Pericardium fibroblast (primary cell): ENCODE measurements at places on chromosomes 12 and 14. TPM values are rescaled to one million over a fixed set of nuclear protein-coding genes. Genes with fewer than 3 reads are reported as not detected.

Gene REM2
- total RNA-seq = not detected in 2 replicates

Gene PSMB11
- total RNA-seq = not detected in 2 replicates

Gene NFYB
- 30.8 and 41.5 TPM in 2 replicates for total RNA-seq

Gene SMIM41
- 2.0 TPM in 1 of 2 replicates, not detected in the other for total RNA-seq

Gene TAMALIN
- 17.9 and 18.8 TPM in 2 replicates for total RNA-seq

Gene PRH2
- 2.3 TPM in 1 of 2 replicates, not detected in the other for total RNA-seq

Gene KRT72
- not detected in 2 replicates for total RNA-seq

Gene CCDC196
- total RNA-seq = not detected in 2 replicates

Gene GARIN6
- total RNA-seq = not detected in 2 replicates

Gene GPR65
- 0.12 TPM in 1 of 2 replicates, not detected in the other for total RNA-seq

Gene JAG2
- 0.12 and 1.4 TPM in 2 replicates for total RNA-seq

Gene LRFN5
- total RNA-seq = 1.8 and 3.1 TPM in 2 replicates

Gene LTB4R
- total RNA-seq = 2.1 and 4.5 TPM in 2 replicates

Gene ADGRD1
- total RNA-seq = 18.2 and 22.0 TPM in 2 replicates

Gene PRB2
- not detected in 2 replicates for total RNA-seq

Gene SLCO1C1
- total RNA-seq = under 0.01 TPM in 1 of 2 replicates, not detected in the other

Gene YEATS4
- total RNA-seq = 9.1 and 27.7 TPM in 2 replicates

Gene INHBC
- 0.09 TPM in 1 of 2 replicates, not detected in the other for total RNA-seq

Gene ERGIC2
- 56.7 and 86.4 TPM in 2 replicates for total RNA-seq

Gene WASHC4
- total RNA-seq = 34.0 and 37.7 TPM in 2 replicates

Gene IQSEC3
- under 0.01 and 0.09 TPM in 2 replicates for total RNA-seq

Gene KRT74
- total RNA-seq = not detected in 2 replicates

Gene MRPS35
- 43.1 and 44.7 TPM in 2 replicates for total RNA-seq

Gene MYO1H
- not detected in 2 replicates for total RNA-seq

Gene HDAC7
- 93.9 and 110 TPM in 2 replicates for total RNA-seq

Gene CDKL1
- 5.1 and 15.8 TPM in 2 replicates for total RNA-seq

Gene MAP3K9
- under 0.01 and 0.12 TPM in 2 replicates for total RNA-seq

Gene POTEM
- not detected in 2 replicates for total RNA-seq

Gene BLOC1S1
- 138 and 163 TPM in 2 replicates for total RNA-seq

Gene SERPINA9
- not detected in 2 replicates for total RNA-seq

Gene NAV3
- total RNA-seq = 38.4 and 55.0 TPM in 2 replicates

Gene COX8C
- total RNA-seq = not detected in 2 replicates

Gene TTLL5
- 16.2 and 16.6 TPM in 2 replicates for total RNA-seq

Gene SOAT2
- 0.12 TPM in 1 of 2 replicates, not detected in the other for total RNA-seq

Gene NEUROD4
- total RNA-seq = not detected in 2 replicates

Gene STXBP6
- 11.2 and 15.5 TPM in 2 replicates for total RNA-seq

Gene FAM181A
- not detected in 2 replicates for total RNA-seq

Gene CYP27B1
- total RNA-seq = 0.68 and 1.6 TPM in 2 replicates

Gene TRIM9
- total RNA-seq = 0.09 and 0.47 TPM in 2 replicates

Gene RDH5
- total RNA-seq = 3.1 and 8.1 TPM in 2 replicates

Gene LRP1-AS
- total RNA-seq = not detected in 2 replicates

Gene GPR137C
- total RNA-seq = 0.17 and 0.58 TPM in 2 replicates

Gene FLRT2
- total RNA-seq = 31.5 and 80.2 TPM in 2 replicates

Gene HVCN1
- 1.3 and 2.2 TPM in 2 replicates for total RNA-seq

Gene PLBD1
- total RNA-seq = 2.6 and 4.2 TPM in 2 replicates

Gene GPR84
- not detected in 2 replicates for total RNA-seq

Gene GNB3
- 0.35 and 1.1 TPM in 2 replicates for total RNA-seq

Gene TEX52
- total RNA-seq = not detected in 2 replicates

Gene KRT75
- not detected in 2 replicates for total RNA-seq

Gene IGF1
- total RNA-seq = 0.09 and 2.6 TPM in 2 replicates

Gene KRT83
- not detected in 2 replicates for total RNA-seq

Gene CAND1
- 39.5 and 47.8 TPM in 2 replicates for total RNA-seq

Gene MYH6
- total RNA-seq = not detected in 2 replicates

Gene FAM161B
- total RNA-seq = 2.1 and 3.0 TPM in 2 replicates

Gene RNASE3
- total RNA-seq = not detected in 2 replicates

Gene SLC15A4
- total RNA-seq = 41.9 and 46.1 TPM in 2 replicates

Gene COX14
- 48.4 and 67.9 TPM in 2 replicates for total RNA-seq

Gene GPRC5A
- 8.1 and 14.6 TPM in 2 replicates for total RNA-seq

Gene GLS2
- total RNA-seq = not detected in 2 replicates

Gene NGB
- total RNA-seq = not detected in 2 replicates
